ENCODE measurements at places on chromosomes 13 and 19.

DNA sequence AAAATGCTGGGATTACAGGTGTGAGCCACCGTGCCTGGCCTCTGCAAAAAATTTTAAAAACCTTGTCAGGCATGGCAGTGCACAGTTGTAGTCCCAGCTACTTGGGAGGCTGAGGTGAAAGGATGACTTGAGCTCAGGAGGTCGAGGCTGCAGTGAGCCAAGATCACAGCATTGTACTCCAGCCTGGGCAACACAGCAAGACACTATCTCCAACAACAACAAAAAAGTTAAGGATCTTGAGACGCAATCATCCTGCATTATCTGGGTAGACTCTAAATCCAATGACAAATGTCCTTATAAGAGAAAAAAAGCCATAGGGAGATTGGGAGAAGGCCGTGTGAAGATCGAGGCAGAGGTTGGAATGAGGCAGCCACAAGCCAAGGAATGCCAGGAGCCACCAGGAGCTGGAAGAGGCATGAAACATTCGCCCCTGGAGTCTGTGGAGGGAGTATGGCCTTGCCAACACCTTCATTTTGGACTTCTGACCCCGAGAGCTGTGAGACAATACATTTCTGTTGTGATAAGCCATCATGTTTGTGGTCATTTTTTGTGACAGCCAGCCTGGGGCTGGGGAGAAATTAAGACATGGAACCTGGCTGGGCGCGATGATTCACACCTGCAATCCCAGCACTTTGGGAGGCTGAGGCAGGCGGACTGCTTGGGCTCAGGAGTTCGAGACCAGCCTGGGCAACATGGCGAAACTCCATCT is 5.1 kb upstream of the CA11 start:
- no peak for DNase-seq

GRCh38 chr19:13436352-13436751 is 69.9 kb downstream of the CACNA1A start:
- DNase-seq, result no peak

GRCh38 chr19:46571495-46571894 is 29.6 kb upstream of the CALM3 start:
- DNase-seq, result no peak

GRCh38 chr19:27652281-27652680 is 1560.7 kb downstream of the UQCRFS1 start:
- no peak for DNase-seq

DNA sequence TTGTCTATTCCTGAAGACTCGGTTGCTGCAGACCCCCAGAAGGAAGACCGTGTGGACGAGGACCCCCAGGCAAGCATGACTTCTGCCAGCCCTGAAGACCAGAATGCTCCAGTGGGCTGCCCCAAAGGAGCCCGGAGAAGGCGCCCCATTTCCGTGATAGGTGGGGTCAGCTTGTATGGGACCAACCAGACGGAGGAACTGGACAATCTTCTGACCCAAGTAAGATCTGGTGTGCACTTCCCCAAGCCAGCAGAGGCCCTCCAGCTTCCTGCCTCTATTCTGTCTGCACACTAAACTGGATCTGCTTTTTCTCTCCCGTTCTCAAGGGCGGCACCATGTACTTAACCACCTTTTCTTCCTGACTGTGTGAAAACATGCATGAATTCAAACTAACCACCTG is 59.8 kb upstream of the C1QTNF9 start:
- DNase-seq, result no peak

DNA sequence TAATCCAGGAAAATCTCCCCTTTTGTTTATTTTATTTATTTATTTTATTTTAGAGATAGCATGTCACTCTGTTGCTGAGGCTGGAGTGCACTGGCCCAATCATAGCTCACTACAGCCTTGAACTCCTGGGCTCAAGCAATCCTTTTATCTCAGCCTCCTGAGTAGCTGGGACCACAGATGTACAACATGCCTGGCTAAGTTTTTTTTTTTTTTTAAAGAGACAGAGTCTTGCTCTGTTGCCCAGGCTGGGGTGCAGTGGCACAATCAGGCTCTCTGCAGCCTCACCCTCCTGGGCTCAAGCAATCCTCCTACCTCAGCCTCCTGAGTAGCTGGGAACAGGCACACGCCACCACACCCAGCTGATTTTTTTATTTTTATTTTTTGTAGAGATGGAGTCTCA is 6.3 kb upstream of the PDCD2L start:
- no peak for DNase-seq

DNA sequence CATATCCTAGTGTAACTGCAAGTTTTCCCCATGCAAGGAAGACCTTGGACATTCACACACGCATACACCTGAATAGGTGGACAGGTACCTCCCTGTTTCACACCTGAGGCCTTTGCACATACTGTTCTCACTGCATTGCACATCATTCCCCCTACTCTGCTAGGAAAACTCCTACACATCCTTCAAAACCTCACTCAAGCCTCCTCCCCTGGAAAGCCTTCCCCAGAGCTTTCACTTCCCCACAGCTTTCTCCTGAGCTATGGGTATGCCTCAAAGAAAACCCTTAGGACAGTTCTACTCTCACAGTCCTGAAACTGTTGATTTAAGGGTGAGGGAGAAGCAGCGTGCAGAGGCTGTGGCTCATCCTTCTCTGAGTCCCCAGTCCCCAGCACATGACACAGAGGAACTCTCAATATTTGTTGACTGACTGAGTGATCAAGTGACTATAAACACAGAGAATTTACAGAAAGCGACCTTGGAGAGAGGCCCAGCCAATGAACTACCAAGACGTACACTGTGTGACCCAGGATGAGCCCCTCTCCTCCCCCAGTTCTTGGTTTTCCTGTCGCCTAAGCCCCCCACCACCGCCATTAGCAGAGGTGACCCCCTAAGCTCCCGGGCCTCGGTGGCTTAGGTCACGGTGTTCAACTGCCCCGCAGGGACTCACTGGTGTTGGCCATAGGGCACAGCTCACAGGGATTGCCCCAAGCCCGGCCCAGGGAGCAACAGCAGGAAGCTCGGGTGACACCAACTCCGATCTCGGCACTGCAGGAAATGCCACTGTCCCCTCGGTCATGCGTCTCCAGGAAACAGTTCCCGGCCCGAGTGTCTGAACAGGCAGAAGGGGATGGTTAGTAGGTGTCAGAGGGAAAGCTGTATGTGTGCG is 40.6 kb downstream of the FBN3 start:
- no peak for DNase-seq

GRCh38 chr13:111948811-111949210 is 118.1 kb upstream of the SOX1 start:
- DNase-seq, result no peak

- DNase-seq, result no peak
These were observed 338.6 kb upstream of the TMTC4 start for GRCh38 chr13:101013245-101013644.

DNA sequence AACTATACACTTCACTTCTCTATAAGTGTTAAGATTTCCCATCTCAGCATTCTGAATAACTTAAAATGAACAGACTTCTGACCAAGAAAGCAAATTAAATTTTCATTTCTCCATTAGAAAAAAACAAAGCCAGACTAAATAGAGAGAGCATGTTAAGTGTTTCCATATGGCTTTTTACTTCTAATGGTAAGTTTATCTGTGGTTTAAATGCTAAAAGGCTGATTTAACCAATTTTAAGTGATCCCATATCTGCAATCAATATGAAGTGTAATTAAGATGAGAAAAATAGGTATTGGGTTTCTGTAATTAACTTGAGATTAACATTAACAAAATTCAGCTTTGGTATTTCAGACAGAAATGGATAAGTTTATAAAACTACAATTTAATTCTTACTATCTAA is 107.8 kb downstream of the ELF1 start:
- DNase-seq, result no peak

Data from germinal center (tissue), 1 donor.